ENCODE measurements at places on chromosomes 3 and 15.

DNA sequence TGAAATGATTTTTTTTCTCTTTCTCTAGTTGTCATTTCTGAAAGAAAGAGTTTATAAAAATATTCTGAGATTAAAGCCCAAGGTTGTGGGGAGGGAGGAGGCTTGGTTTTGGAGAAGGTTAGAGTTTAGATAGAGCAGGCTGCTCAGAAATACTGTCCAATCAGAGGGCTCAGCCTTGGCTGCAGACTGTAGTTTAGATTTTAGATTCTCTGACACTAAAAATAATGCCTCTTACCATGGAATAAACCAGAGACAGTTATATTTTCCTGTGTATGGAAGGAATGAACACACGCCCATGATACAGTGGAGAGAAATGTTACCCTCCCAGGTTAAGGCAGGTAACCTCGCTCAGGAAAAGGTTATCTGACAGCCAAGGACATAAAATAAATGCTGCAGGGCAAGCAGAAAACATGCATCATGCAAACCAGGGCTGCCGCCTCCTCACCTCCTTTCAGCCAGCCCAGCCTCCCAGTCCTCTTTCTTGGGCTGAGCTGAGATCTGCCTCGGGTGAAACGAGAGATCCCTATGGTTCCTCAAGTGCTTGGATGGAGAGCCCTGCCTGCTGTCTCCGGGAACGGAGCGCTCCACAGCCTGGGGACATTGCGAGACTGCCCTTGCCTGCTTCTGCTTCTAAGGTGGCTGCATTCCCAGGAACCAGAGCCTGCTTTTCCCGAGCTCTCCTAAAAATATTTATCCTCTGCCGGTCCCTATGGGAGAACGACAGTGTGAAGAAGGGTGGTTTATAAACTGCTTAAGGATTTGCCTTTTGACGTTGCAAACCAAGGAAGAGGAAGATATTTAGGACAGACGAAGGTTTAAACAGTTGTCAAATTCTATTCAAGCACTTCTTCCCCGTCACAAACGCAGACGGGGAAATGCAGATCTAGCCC lies 848 bp downstream of the NCEH1 start:
- peak; percentile 46 for DNase-seq

DNA sequence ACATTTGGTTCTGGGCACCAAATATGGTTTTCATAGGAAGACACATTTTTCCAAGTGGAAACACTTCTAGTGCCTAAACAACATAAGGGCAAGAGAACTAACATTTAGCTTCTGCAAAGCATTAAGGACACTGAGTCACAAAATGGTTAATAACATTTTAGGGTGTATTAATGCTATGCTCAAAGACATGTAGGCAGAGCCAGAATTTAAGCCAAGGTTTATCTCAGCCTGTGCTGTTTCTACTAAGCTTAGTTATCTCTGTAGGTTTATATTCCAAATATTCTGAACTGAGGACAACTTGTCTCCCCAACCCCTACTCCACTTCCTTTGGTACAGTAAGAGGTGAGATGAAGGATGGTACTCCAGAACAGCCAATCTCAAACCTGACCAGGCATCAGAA lies 54.1 kb upstream of the AKAP13 start:
- no peak for DNase-seq

- no peak for DNase-seq
Observed at GRCh38 chr15:75032395-75032794, 9.0 kb downstream of the PPCDC start.

DNA sequence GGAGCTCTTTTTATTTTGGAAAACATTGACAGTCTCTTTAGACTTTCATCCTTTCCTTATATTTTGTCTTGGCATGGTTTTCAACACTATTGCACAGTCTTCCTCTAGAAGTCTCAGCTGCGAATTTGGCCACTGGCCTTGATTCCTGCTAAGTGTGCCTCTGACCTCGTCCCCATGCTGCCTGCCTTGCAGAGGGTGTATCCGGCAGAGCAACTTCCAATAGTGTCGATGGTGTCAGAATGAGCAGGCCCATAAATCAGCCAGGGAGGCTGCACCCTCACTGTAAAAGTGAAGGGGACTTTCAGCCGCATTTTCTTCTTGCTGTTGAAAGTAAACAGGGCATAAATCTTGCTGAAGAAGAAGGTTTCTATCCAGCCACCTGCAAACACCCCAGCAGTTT lies 336.7 kb upstream of the TRIM42 start:
- DNase-seq, result no peak

- DNase-seq, result no peak
Observed at GRCh38 chr3:88267441-88267840, 117.7 kb downstream of the C3orf38 start.

- no peak for DNase-seq
Observed at GRCh38 chr3:102084704-102085103, 235.4 kb downstream of the NFKBIZ start.

DNA sequence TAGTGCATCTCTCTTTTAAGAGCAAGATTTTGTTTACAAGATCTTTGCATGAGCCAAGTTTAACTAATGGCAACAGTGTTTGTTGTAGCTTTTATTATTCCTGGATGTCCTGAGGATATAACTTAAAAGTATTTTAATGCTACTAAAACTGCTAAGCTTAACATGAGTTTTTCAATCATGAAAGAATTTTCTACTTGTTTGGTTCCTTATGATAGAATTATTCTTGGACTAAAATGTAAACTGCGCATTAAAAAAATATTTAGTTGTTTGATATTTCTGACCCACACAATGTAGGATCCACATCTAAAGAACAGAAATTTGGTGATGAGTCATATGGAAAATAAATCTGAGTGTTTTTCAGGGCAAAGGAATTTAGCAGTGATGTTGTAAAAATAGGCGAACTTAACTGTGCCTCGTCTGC lies 70.8 kb downstream of the RAP2B start:
- DNase-seq, result no peak

- no peak for DNase-seq
Observed at GRCh38 chr15:68574046-68574445, 4.7 kb upstream of the CORO2B start.

- DNase-seq, result no peak
Observed at GRCh38 chr3:66748175-66748876, 247.5 kb upstream of the LRIG1 start.

DNA sequence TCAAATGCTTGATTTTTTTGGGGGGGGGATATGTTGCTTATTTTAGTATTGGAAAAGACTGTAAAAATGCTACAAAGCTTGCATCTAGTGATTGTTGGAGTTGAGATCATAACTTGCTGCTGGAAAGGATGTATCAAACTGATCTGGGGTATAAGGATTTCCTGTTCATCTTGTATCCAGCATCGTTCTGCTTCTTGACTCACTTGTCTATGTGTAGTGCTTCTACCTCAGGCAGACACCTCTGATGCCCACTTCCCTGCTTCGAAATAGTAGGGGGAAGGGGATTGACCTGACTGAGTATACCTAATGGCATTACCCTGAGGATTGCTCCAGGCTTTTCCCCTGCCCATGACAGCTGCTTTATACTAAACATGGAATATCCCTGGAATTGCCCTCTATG lies 42.7 kb downstream of the STT3B start:
- no peak for DNase-seq

GRCh38 chr3:73611176-73611575 lies 13.6 kb downstream of the PDZRN3 start:
- DNase-seq, result no peak

DNA sequence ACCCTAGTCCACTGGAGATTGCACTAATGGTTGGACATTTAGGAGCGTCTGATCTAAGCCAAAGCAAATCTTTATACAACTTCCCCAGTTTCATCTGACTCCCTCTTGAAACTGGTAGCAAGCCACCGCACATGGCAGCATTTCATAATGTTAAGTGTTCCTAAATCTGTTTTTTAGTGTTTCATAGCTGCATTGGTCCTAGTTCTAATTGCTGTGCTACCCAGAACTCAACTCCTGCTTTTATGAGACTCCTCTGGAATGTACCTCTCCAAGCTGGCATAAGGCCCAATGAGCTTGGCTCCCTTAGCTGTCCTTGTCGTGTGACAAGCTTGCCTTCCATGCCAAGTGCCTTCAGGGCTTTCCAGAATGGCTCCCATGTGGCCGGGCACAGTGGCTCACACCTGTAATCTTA lies 65.3 kb upstream of the FLNB start:
- DNase-seq, result no peak

GRCh38 chr3:40201770-40202169 lies 107.7 kb upstream of the EIF1B start:
- DNase-seq, result no peak

DNA sequence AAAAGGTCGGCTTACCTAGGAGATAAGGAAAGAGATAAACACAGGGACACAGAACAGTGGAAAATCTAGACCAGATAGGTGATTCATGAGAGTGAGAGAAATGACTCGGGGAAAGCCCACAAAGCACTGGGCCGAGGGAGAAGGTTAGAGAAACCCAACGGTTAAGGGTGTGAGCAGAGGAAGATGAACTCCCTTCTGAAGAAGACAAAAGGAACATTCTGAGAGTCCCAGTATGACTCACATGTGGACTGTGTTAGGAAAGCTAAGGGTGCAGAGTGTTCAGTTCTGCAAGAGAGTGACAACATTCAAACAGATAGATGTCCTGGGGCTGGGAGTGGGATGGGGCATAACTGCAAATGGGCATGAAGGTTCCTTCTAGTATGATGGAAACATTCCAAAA lies 83.0 kb downstream of the CNTN3 start:
- no peak for DNase-seq

DNA sequence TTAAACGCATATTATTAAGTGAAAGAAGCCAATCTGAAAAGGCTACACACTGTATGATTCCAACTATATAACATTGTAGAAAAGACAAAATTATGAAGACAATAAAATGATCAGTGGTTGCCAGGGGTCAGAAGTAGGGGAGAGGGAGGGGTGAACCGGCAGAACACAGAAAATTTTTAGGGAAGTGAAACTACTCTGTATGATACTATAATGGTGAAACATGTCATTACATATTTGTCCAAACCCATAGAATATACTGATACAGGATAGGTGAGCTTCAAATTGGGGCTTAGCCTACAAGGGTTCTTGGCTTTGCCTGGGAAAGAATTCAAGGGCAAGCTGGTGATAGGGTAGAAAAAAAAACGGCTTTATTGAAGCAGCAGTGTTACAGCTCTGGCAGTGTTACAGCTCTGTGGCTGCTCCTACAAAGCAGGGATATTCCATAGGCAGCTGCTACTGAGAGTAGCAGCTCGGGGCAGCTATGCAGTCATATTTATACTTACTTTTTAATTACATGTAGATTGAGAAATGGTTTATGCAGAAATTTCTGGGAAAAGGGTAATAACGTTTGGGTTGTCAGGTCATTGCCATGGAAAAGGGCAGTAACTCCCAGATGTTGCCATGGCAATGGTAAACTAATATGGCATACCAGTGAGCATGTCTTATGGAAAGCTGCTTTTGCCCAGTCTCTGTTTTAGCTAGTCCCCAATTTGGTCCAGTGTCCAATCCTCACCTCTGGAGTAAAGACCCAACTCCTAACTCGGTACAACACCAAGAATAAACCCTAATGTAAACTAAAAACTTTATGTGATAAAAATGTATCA lies 125.1 kb upstream of the SLC25A36 start:
- no peak for DNase-seq

GRCh38 chr15:78023865-78024518 lies 53.5 kb downstream of the TBC1D2B start:
- DNase-seq, result peak; percentile 83

DNA sequence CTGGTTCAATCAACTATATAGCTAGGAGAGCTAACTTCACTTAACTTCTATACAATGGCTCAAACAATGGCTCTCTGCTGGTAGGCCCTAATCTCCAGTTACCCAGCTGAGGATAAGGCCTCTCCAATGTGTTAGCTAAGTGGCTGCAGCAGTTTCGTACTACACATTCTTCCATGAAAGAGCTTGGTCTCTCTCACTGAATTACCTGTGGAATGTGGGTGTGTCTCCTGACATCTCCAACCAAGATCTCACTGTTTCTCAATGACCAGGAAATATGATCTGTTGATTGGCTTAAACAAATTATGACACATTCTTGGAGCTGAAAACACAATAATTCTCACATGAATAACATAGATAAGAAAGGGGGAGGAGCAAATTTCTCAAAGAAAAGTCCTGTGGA lies 169.8 kb upstream of the ROBO1 start:
- DNase-seq, result no peak

GRCh38 chr15:58498821-58499580 lies 67.2 kb downstream of the LIPC start:
- no peak for DNase-seq

GRCh38 chr3:43773273-43774094 lies 82.7 kb downstream of the ABHD5 start:
- no peak for DNase-seq

GRCh38 chr3:195110647-195111318 lies 160.2 kb downstream of the XXYLT1 start:
- DNase-seq, result peak; percentile 64

- no peak for DNase-seq
Observed at GRCh38 chr3:67031986-67032385, 33.9 kb downstream of the KBTBD8 start.

GRCh38 chr3:126924458-126924857 lies 58.5 kb upstream of the PLXNA1 start:
- DNase-seq, result no peak

DNA sequence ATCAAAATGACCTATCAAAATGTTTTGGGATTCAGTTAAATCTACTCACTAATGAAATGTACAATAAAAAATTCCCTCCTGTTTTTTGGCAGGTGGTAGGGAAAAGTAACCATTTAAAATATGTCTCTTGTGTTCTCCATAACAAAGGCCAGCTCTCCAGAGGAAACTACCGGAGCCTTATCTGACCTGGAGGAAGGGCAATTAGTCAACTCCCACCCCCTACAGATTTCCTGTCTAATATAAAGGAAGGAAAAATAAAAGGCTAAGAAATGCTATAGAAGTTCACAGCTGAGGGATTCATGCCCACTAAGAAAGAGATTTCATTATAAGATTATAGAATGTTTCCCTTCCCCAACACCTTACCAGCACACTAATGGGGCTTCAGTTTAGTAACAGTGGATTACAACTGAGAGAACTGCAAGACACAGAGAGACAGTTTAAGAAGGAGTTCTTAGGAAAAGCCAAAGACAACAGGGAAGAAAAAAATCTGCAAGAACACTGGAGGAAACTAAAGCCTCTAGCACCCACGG lies 376.5 kb upstream of the KCNMB2 start:
- DNase-seq, result no peak

- no peak for DNase-seq
Observed at GRCh38 chr3:71066849-71067261, 516.7 kb downstream of the FOXP1 start.

DNA sequence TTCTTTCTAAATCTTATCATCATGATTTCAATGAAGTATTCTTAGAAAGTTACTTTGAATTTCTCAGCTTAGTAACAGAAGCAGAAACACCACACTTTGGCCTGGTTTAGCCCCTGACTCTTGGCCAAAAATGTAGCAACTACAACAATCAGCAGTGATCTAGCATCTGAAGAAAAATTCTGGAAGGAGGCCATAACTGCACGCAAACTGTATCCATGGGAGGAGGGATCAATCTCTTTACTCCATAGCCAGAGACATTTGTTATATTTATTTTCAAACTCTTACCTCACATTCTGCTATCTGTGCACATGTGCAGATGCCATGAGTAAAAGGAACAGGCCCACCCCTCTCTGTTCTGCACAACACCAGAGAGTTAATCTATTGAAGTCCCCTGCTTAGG lies 251.0 kb upstream of the P2RY1 start:
- no peak for DNase-seq

- DNase-seq, result no peak
Observed at GRCh38 chr15:50798684-50799083, 33.2 kb upstream of the SPPL2A start.

GRCh38 chr15:50753463-50753862 lies 12.0 kb downstream of the SPPL2A start:
- no peak for DNase-seq

GRCh38 chr3:15055019-15055557 lies 10.0 kb downstream of the MRPS25 start:
- no peak for DNase-seq

Data from left hindlimb (tissue), 1 donor.